ENCODE measurements at places on chromosomes 5 and 9. TPM values are rescaled to one million over a fixed set of nuclear protein-coding genes. Genes with fewer than 3 reads are reported as not detected.

STING1 gene
- total RNA-seq, result 3.3 TPM

FOXD4L4 gene
- total RNA-seq, result 0.41 TPM

DOK3 gene
- 3.3 TPM for total RNA-seq

LVRN gene
- 1.6 TPM for total RNA-seq

PCDHA1 gene
- total RNA-seq, result 8.6 TPM

NFX1 gene
- total RNA-seq, result 20.0 TPM

SHOC1 gene
- total RNA-seq, result not detected

HMMR gene
- total RNA-seq, result 2.9 TPM

GMCL2 gene
- total RNA-seq, result not detected

CLIC3 gene
- total RNA-seq, result not detected

NR5A1 gene
- total RNA-seq, result not detected

ARHGEF28 gene
- total RNA-seq, result 6.1 TPM

PTPRD gene
- 191 TPM for total RNA-seq

KLHL3 gene
- total RNA-seq, result 13.0 TPM

PCDHGB3 gene
- 8.2 TPM for total RNA-seq

TESK1 gene
- total RNA-seq, result 12.2 TPM

NIM1K gene
- total RNA-seq, result 8.2 TPM

KIF12 gene
- total RNA-seq, result 0.82 TPM

Data from frontal cortex (tissue), 4 donors.